ENCODE measurements at places on chromosomes 6 and 20.
A peak's percentile ranks its signal among the peaks of the same experiment; 100 is the strongest.

- peak overlapping the region; percentile 15 for H3K4me3 ChIP-seq
- no peaks in the 10 kb centered on the region for H3K36me3 ChIP-seq
- no peaks in the 10 kb centered on the region for H3K27me3 ChIP-seq
- peak overlapping the region; percentile 32 for H3K27ac ChIP-seq
- peaks cover 13% of the 10 kb centered on the region for H3K4me1 ChIP-seq
Measured at GRCh38 chr6:21987501-21987957, 309.3 kb downstream of the PRL start.

DNA sequence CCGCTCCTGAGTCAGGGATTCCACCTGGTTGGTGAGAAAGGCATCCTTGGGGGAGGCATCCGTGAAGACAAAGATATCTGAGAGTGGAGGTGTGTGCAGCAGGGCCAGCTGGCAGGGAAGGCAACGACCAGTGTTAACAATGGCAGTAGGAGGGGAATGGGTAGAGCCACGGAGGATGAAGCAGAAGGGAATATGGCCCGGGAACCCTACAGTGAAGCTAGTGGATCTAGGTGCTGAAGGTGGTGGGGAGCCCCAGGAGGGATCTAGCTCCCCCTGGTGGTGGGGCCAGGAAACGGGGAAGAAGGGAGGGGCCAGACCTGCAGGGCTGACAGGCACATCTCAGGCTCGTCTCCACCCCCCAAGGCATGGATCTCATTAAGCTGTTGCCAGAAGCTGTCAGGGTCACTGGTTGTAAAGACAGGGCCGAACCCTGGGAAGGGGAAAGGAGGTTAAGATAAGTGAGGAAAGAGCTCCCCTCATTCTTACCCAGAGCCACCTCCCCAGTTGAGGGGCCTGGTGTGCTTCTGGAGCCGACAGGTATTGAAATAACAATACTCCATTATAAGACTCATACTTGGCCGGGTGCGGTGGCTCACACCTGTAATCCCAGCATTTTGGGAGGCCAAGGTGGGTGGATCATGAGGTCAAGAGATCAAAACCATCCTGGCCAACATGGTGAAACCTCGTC, 7.3 kb downstream of the VWA7 start:
- no peak overlapping the region for H3K4me3 ChIP-seq
- no peak overlapping the region for H3K27ac ChIP-seq
- peak; percentile 60 for DNase-seq

DNA sequence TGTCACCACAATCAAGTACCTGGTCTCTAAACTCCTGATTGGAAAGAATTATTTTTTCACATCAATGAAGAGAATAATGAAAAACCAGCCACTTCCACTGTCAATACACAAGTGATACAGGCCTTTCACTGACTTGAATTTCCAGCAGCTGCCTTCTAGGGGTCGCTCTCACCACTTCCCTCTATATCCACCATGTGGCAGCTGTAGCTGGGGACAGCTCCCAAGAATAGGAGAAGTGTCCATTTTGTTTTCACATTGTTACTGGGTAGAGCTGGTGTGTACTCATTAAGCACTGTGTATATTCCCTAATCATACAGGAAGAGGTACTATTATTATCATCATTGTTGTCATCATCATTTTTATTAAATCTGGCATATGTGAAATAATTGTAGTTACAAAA, 438.4 kb upstream of the SPTLC3 start:
- H3K4me1 ChIP-seq: no peaks in the 10 kb centered on the region
- no peak overlapping the region for H3K27ac ChIP-seq
- H3K4me3 ChIP-seq: no peak overlapping the region
- no peaks in the 10 kb centered on the region for H3K27me3 ChIP-seq
- no peak for DNase-seq
- no peaks in the 10 kb centered on the region for H3K36me3 ChIP-seq

GRCh38 chr6:108566406-108566805, 5.7 kb downstream of the FOXO3 start:
- peaks cover 18% of the 10 kb centered on the region for H3K36me3 ChIP-seq
- H3K27me3 ChIP-seq: no peaks in the 10 kb centered on the region
- peak overlapping the region; percentile 57 for H3K4me3 ChIP-seq
- no peak for DNase-seq

DNA sequence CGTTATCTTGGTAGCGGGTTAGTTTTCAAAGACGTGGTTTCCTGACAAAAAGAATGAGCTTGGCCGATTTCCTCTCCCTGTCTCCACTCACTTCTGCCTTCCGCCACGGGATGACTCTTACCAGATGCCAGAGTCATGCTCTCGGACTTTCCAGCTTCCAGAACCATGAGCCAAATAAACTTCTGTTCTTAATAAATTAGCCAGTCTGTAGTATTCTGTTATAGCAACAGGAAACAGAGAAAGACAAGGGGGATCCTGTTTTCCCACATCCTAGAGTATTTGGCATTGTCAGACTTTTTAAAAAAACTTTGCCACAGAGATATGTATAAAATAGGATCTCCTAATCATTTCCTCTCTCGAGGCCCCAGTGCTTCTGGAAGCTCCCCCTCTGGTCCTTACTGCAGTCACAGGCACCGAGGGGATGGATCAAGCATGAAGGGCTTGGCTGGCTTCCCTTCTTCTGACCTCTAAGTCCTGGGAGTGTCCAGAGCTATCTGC, 84.9 kb upstream of the NAA20 start:
- DNase-seq: peak; percentile 93
- H3K4me1 ChIP-seq: peaks cover 12% of the 10 kb centered on the region
- H3K36me3 ChIP-seq: no peaks in the 10 kb centered on the region

- H3K27me3 ChIP-seq: 0 out of 2 replicates have a peak, but pooled peaks cover 11% of the 10 kb centered on the region
- no peak overlapping the region for H3K27ac ChIP-seq
- H3K4me3 ChIP-seq: no peak overlapping the region
Measured at GRCh38 chr6:168177103-168177891, 98.3 kb upstream of the FRMD1 start.

DNA sequence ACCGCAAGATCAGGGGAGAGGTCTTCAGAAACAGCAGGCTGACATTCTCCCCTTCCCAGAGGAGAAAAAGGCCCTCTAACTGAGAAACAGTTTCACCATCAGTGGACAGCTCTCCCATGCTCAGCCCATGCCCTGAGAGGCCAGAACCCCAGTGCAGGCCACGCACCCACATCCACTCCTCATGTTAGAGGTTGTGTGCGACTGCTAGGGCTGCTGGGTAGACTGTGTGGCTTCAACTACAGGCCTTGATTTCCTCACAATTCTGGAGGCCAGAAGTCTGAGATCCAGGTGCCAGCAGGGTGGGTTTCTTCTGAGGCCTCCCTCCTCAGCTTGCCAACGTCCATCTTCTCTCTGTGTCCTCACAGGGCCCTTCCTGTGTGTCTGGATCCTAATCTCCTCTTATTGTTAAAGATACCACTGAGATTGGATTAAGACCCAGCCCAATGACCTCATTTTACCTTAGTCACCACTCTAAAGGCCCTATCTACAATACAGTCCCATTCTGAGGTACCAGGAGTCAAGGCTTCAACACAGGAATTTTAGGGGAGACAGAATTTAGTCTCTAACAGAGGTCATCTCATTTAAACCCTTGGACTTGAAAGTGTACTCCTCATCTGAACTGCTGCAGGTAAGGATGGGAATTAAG, 67.7 kb upstream of the CD93 start:
- no peaks in the 10 kb centered on the region for H3K27me3 ChIP-seq
- H3K36me3 ChIP-seq: no peaks in the 10 kb centered on the region
- peak overlapping the region; percentile 96 for H3K27ac ChIP-seq
- H3K4me1 ChIP-seq: peaks cover 63% of the 10 kb centered on the region
- H3K4me3 ChIP-seq: no peak overlapping the region

GRCh38 chr6:133243723-133244305, 2.7 kb downstream of the EYA4 start:
- H3K27ac ChIP-seq: no peak overlapping the region
- no peaks in the 10 kb centered on the region for H3K4me1 ChIP-seq
- H3K4me3 ChIP-seq: no peak overlapping the region
- H3K27me3 ChIP-seq: peaks cover 73% of the 10 kb centered on the region
